ENCODE measurements at places on chromosomes 4 and X.
A peak's percentile ranks its signal among the peaks of the same experiment; 100 is the strongest.

GRCh38 chr4:3203971-3204431 is 45.0 kb upstream of the MSANTD1 start:
- peak; percentile 73 for DNase-seq

- no peak for DNase-seq
These were observed 20.3 kb downstream of the DNAAF6 start for GRCh38 chrX:107226757-107227156.

GRCh38 chr4:181030961-181031360 is 1212.2 kb upstream of the TENM3 start:
- peak; percentile 58 for DNase-seq

DNA sequence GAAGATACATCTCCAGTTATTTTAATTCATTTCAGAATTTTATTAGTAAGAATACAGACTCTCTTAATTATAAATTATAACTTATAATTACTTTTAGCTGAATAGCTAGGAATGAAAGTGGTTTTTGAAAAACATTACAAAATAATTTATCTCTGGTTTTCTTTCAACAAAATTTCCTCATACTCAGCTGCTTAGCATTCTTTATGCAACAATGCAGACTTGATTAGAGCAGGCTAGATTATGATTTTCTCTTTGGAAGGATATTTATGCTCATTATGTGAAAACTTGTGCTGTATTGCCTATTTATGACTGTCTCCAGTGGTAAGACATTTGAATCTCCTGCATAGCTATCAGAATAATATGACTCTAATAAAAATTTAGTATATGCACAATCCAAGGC is 2023.7 kb downstream of the C4orf33 start:
- DNase-seq = no peak

DNA sequence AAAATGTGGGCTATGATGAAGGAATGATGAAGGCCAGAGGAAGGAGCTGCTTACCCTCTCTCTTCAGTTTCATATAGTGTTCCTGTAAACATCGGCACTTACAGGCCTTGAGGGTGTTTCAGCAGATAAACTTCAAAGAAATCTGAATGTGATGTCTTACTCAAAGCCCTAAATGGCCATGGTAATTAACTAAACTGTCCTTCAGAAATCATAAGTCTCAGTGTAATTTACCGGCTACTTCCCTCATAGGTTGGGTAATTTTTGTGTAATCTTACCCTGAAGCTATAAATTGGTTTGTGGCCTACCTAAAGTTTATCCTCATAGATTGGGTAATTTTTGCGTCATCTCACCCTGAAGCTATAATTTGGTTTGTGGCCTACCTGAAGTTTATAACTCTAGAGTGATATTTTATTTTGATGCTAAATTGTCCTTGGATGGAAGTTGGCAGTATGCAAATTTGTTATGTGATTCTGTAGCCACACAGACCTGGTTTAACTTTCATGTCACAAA is 2700.3 kb downstream of the ARAP2 start:
- no peak for DNase-seq

GRCh38 chr4:102449751-102450352 is 51.3 kb upstream of the NFKB1 start:
- peak; percentile 80 for DNase-seq

GRCh38 chrX:33194876-33195433 is 16.4 kb downstream of the DMD start:
- peak; percentile 60 for DNase-seq

- DNase-seq = no peak
These were observed 27.7 kb downstream of the ENPP6 start for GRCh38 chr4:184189966-184190365.

- DNase-seq = no peak
These were observed 97.1 kb downstream of the IQCM start for GRCh38 chr4:149718500-149718899.

GRCh38 chr4:91170768-91171167 is 1043.6 kb downstream of the CCSER1 start:
- no peak for DNase-seq

DNA sequence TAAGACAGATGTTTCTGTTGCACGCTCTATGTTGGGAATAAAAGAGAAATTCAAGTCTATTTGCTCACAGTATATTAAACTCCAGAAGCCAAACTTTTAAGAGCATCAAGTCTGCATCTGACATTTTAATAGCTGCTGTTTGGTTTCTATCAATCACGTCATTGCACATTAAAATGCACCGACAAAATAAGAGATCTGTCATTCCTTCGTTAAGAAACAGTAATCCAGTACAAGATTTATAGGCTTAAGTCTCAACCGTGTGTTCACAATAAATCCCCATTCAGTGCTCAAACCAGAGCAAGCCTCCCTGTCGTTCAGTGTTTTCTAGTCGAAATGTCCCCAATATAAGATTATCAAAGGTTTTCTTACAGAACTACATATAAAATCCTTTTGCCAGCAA is 89.0 kb upstream of the BMPR1B start:
- DNase-seq = no peak

- no peak for DNase-seq
These were observed 14.7 kb downstream of the ATP8A1 start for GRCh38 chr4:42642101-42642797.

GRCh38 chr4:1362046-1362445 is 15.0 kb downstream of the UVSSA start:
- DNase-seq = no peak

DNA sequence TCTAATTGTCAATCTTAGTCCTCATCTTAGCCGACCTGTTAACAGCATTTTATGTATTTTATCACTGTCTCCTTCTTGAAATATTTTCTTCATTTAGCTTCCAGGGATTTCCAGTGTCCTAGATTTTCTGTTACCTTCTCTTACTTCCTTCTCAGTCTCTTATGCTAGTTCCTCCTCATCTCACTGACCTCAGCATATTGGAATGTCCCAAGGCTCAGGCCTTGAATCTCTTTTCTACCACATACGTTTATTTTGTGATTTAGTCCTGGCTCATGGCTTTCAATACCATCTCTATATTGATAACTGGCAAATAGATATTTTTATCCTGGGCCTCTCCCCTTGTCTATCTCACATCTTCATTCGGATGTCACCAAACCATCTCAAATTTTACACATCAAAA is 61.1 kb downstream of the IQCM start:
- peak; percentile 61 for DNase-seq

- DNase-seq = no peak
These were observed 5.0 kb downstream of the FBXO8 start for GRCh38 chr4:174278467-174278866.

GRCh38 chrX:130071611-130072344 is 38.5 kb downstream of the ELF4 start:
- no peak for DNase-seq

DNA sequence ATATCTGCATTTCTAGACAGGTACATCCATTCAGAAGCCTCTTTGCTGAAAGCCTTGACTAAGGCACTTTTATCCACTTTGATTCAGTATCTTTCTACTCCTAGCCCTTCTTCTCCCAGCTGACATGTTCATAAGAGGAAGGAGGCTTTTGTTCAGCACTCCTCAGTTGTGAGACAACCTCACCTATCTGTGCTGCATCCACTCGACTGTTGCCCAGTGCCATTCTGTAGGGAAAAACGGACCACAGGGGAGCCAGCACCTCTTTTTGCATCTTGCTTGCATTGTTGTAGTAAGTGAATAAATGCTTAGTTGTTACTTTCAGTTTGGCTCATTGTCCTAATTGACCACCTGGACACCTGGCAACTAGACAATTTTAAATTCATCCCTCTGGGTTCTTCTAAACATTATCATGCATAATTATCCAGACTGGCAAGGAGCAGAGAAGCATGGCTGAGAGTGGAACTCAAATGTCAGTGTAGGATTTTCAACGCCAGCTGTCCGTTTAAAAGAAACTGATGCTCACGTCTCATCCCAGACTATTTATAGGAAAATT is 83.8 kb upstream of the BOD1L1 start:
- DNase-seq = no peak

GRCh38 chr4:84220990-84221389 is 278.1 kb downstream of the NKX6-1 start:
- DNase-seq = no peak

DNA sequence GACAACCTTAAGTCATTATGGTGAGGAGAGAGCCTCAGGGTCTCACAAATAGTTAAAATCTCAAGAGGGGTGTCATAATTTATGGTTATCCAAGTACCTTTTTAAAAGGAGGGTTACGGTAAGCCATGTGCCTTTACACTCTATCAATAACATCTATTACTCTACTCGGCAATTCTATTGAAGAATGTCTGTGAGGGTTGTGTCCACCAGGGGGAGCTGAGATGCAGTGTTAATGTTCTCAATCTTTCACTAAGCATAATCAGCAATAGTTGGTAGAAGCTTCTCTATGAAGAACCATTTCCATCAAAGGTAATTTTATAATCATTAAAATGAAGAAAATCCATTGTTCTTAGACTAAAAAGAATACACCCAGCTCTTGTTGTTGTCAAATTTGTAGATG is 457.4 kb downstream of the CENPC start:
- DNase-seq = peak; percentile 10

GRCh38 chrX:45714866-45715265 is 514.2 kb upstream of the DIPK2B start:
- DNase-seq = peak; percentile 49

DNA sequence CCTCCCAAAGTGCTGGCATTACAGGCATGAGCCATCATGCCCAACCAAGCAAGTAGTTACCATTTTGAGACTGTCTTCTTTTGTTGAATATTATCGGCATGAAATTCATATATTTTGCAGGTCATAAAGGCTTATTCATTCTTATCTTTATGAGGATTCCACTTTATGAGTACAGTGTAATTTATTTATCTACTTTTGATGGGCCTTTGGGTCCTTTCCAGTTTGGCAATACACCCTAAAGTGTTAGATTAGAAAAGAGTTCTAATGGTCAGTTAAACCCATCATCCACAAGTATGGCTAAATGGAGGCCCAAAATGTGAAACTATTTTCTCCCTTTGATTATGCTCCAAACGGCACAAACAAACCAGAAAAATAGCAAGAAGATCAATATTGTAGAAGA is 10.9 kb upstream of the ABCG2 start:
- no peak for DNase-seq

- DNase-seq = no peak
These were observed 38.8 kb downstream of the DCLK2 start for GRCh38 chr4:150117094-150117493.

DNA sequence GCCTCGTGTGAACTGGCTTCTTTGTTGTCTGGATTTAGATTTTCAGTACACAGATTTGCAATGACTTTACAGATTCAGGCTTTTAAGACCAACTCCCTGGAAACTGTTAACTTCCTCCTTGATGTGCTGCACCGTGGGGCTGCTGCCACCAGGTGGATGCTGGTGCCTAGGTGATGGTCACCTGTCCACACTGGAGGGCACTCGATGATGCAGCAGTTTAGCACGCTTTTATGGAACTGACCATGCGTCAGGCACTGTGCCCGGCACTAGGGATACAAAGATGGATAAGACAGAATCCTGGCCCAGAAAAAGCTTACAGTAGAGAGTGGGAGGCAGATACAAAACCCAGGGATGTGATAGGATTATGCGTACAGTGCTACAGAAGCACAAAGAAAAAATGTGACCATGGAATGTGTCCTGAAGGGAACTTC is 180.7 kb downstream of the CEP135 start:
- no peak for DNase-seq

GRCh38 chrX:68894142-68894512 is 65.3 kb downstream of the EFNB1 start:
- DNase-seq = peak; percentile 23

DNA sequence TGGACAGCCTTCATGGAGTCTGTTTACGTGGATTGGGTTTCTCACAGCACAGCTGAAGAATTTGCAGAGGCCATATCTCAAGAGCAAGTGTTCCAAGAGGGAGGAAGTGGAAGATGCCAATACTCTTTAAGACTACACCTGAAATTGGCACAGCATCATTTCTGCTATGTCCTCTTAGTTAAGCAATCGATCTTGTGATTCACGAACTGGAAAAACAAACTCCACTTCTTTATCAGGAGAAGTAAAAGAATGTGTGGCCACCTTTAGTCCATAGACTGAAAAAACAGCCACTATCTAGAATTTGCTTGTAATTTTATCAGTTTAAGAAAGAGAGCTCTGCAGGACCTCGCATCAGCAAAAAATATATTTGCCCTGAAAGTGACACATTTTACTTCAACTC is 473.1 kb upstream of the ATOH1 start:
- no peak for DNase-seq

DNA sequence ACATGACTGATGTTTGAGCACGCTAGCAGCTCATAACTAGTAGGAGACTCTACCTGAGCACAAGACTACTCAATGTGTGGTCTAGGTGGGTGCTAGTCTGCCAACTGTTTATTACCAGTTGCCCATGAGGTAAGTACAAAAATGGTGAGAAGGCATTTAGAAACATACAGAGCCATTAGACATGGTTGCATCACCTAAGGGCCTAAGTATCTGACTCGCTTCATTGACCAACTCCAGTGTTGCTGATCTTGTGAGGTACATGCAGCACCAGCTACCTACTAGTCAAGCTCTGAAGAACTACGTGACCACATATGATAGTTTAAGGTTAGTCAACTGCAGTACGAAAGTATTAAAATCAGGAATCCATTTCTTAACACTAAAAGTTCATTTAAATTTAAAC is 39.9 kb downstream of the APBB2 start:
- DNase-seq = no peak

DNA sequence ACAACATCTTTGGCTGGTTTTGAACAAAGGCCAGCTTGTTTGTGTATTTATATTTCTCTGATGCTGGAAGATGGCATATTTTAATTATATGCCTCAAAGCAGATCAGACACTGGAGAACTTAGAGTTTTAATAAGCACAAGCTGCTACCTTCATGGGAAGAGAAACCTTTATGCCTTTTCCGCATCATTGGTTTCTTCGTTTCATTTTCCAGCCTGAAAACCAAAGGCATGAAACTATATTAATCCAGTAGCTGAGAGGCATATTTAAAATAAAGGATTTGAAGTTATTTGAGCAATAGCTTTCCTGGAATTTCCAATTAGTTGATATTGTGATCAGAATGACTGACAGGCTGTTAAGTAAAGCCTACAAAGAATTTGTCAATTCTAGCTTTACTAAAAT is 141.0 kb downstream of the ARHGAP24 start:
- peak; percentile 3 for DNase-seq

DNA sequence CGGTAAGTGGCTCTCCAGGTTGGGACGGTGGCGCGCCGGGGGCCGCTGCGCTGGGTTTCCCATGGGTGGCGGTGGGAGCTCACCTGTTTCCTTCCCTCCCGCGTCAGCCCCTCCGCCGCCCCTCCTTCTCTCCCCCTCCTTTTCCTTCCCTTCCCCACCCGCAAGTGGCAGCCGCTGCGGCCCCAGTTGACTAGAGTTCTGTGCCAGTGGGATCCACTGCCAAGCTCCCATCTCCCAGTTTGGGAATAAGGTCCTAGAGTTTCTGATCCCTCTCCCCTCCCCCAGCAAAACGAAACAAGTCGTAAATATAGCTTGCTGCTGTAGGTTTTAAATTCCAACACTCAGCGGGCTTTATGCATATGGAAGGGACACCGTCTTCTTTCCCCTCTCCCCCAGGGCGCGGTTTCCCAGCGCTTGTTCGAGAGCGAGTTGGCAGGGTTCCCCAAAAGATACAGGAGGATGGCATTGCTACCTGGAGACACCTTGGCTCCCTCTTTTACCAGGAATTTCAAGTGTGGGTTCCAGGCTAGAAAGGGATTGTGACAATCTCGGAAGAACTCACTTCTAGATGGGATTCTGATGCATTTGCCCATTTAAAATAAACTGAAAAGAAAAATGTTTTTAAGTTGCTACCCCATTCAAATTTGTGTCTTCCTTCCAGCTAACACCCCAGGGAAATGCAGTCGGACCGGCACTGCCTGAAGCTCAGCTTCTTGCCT is 1.2 kb downstream of the TLL1 start:
- peak; percentile 23 for DNase-seq

- no peak for DNase-seq
These were observed 182.1 kb downstream of the SCFD2 start for GRCh38 chr4:53183754-53184153.

Measured in astrocyte of the hippocampus (primary cell).